Liver (tissue), 10 donors: ENCODE measurements at places on chromosomes 7 and 10. TPM values are rescaled to one million over a fixed set of nuclear protein-coding genes. Genes with fewer than 3 reads are reported as not detected.

DNA sequence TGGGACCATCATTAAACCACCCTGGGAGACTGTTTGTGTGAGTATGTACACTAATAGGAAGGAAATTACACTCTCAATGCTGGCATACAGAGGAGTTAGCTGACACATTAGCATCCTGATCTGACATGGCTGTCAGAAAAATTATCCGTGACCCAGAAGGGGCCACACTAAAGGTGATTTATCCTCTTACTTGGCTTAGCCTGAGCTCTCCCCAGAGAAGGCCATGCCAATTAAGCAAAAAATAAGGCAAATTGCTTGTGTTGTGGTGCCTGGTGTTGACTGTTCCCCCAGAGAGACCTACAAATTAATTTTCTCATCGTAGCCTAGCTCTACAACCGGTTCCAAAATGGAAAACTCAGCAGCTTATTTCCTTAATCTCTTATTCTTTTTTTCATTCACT lies 992.3 kb downstream of the KCNMA1 start:
- DNase-seq, result no peak

GRCh38 chr10:129048513-129048912 lies 418.5 kb upstream of the MGMT start:
- DNase-seq, result no peak

Gene LLCFC1
- not detected for total RNA-seq

Gene ADRB1
- total RNA-seq, result 0.05 TPM

- peak; percentile 49 for DNase-seq
Observed at GRCh38 chr7:24821045-24821753, 63.9 kb upstream of the GSDME start.

Gene CDH23
- 1.5 TPM for total RNA-seq

- DNase-seq, result peak; percentile 16
Observed at GRCh38 chr10:132105302-132105995, 39.7 kb downstream of the JAKMIP3 start.

- no peak for DNase-seq
Observed at GRCh38 chr10:48400850-48401220, 94.4 kb downstream of the MAPK8 start.

Gene FOXP2
- total RNA-seq, result 4.0 TPM

Gene EVX1
- not detected for total RNA-seq

GRCh38 chr7:75993689-75994387 lies 557 bp downstream of the TMEM120A start:
- DNase-seq, result peak; percentile 68

DNA sequence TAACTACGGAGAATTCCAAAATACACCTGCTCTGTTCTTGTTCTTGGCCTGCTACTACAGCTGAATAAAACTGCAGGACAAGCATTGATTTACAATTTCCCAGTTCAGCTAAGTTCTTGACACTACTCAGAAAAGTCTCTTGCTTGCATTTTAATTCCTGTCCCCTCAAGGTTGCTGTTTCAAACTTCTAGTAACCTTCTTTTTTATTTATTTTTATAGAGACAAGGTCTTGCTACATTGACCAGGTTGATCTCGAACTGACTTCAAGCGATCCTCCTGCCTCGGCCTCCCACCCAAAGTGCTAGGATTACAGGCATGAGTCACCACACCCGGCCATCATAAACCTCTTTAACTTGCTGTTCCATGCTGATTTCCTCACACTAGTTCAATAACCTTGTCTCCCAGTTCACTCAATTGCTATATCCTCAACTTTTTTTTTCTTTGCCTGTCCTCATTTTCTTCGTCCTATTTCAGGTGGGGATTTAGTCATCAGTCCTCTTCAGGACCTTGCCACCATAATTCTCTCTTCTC lies 79.9 kb downstream of the ARHGAP21 start:
- no peak for DNase-seq

Gene TIMM23
- total RNA-seq, result 42.7 TPM

DNA sequence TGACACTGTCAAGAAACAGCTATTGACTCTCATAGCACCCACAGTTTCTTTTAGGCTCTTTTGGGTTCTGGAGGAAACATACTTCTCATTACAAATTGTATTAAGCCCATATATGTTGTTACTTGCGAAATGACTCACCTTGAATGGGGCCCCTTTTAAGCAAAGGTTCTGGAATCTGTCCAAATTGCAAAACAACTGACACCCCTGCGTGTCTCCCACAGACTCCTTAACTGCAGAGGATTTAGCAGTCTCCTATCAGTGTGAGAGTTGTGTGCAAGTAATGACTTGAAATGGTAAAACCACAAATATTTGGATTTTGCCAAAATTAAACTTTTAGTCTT lies 192.3 kb downstream of the DNAJC1 start:
- DNase-seq, result no peak

GRCh38 chr10:112433136-112433535 lies 13.6 kb downstream of the ZDHHC6 start:
- DNase-seq, result no peak

DNA sequence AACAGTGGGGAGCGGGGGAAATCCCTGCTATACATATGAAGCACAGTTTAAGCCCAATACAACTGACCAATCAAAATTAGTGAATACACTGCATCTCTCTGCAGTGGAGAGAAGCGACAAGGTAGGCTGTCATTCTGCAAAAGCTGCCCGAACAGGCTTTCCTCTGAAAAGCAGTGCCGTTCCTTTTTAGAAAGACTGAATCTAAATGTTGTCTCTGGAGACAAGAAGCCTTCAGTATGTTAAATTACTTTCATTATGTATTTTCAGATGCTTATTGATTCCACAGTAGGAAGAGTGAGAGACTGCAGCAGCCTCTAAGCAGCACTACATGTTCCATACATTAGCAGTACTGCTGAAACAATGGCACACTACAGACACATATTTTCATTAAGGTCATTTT lies at the start of gene GPR22:
TSS of gene GPR22 (plus strand) at position 129 of the 400 bp plus-strand sequence. CDS start 4,004 bp downstream, outside the sequence.
- no peak for DNase-seq

- peak; percentile 2 for DNase-seq
Observed at GRCh38 chr10:48594803-48595538, 9.9 kb downstream of the ARHGAP22 start.

GRCh38 chr10:87979847-87980246 lies 116.4 kb downstream of the PTEN start:
- DNase-seq, result no peak

GRCh38 chr7:24733414-24734060 lies 23.7 kb downstream of the GSDME start:
- DNase-seq, result peak; percentile 22

GRCh38 chr7:39702133-39702532 lies 78.8 kb downstream of the RALA start:
- no peak for DNase-seq

Gene ZNF783
- total RNA-seq, result 2.0 TPM

Gene ZNF398
- 6.3 TPM for total RNA-seq

DNA sequence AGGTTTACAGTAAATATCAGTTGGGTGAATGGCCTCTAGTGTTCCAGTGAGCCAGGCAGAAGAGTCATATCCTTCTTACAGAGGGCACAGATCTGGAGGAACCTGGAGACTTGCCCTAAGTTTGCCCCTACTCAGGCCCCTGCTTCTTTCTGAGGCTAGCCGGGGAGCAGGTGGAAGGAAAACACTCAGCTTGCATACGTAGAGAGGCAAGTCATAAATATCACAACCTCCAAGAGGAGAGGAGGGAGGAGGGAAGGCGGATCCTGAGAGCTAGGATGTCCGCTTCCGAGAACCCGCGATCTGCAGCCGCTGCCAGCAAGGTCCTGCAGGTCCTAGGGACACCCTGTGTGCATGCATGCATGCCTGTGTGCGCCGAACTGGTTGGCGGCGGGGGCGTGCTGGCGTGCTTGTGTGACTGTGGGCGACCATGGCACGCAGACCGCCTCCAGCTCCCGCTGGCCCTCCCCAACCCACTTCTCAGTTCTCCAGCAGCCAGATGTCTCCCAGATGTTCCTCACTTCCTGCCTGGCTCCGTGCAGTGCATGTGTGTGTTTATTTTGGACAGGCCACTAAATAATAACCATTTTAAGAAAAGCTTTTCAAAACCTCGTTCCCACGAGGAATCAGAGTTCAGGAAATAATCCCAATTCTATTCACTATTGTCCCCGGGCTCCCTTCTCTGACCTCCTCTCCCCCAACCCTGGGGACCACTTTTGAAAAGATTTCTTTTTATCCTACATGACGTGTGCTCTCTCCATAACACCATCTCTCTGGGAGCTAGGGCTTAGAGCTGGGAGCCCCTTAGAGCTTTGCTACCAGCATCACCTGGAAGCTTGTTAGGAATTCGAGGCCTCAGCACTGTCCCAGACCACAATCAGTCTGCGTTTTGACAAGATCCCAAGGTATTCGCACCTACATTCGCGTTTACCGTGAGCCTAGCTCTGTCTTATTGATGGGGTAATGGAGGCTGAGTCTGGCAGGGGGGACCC lies 32.4 kb downstream of the UNC5B start:
- DNase-seq, result no peak
